ENCODE measurements at places on chromosomes 6 and 20.

DNA sequence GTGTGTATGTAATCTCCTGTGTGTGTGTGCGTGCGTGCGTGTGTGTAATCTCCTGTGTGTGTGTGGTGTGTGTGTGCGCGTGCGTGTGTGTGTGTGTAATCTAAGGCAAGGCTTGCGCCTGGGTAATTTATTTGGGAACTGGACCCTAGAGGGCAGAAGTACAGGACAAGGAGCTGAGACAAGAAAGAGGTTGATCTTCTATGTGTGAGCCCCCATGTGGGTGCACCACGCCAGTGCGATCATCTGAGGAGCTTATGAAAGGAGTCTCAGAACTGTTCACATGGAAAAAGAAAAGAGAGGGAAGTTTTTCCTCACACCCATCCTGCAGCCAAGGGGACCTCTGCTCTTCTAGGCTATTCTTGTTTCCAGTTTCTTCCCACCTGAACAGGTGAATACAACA is 220.1 kb upstream of the GGTLC1 start:
- no peak for DNase-seq

GRCh38 chr20:53789989-53790675 is 196.5 kb upstream of the ZNF217 start:
- no peak for DNase-seq

DNA sequence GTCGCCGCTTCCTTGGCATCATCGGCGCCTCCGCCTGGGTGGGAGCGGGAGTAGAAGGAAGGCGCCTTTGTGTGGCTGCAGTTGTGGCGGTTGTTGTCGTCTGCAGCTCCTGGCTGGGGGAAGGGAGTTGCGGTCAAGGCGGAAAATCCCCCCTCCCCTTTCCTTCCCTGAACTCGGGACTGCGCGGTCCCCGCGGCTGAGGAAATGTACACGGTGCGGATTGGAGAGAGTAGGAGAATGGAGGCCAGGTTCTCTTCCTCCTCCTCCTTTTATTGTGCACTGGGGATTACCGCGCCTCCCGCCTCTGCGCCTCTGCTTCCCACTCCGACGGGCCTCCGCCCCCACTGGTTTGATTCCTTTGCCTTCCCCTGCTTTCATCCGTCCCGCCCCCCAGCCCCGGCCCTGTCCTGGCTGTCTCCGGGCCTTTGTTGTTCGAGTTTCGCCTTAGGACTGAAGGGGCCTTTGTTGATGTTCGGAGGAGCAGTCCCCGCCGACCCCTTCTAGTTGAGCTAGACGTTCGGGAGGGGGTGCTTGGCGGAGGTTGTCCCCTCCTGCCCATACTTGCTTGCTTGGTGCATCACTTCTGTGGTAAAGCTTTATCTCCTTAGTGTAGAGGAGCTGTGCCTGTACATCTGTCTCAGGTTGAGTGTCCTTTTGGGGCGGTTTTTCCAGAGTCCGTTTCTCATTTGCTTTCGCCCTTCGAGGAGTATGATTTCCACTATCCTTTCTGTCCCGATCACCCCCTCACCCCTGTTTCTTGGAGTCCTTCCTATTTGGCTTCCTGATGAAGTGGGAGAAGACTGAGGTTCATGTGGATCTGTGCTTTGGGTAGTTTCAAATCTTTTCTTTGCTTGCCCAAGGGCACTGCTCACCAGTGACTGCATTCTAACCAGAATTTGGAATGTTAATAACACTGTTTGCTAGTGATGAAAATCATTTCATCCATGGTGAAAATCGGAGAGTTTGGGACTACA is 764 bp downstream of the ZNF292 start:
- DNase-seq = peak; percentile 87

GRCh38 chr6:47138046-47138445 is 95.9 kb upstream of the ADGRF1 start:
- DNase-seq = no peak

DNA sequence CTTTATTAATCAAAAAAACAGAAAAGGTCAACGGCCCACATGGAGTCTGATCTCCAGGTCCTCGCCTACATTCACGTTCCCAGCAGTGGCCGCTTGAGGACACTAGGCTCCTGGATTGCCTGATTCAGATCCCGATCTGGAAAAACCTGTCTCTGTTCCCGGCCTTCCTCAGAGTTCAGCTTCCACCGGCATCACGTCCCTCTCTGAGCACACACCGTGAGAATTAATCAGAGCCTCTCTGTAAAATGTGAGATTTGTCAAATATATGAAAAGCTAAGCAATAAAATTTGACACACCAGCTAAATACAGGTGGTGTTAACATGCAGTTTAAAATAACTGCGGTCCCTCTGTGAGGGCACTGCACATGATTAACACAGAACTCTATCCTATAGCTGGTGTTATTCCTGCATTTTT is 122.8 kb upstream of the COL21A1 start:
- no peak for DNase-seq

GRCh38 chr6:11307226-11307625 is 74.8 kb upstream of the NEDD9 start:
- no peak for DNase-seq

- no peak for DNase-seq
Observed at GRCh38 chr6:6538261-6538660, 50.3 kb upstream of the LY86 start.

- peak; percentile 62 for DNase-seq
Observed at GRCh38 chr20:32439132-32439829, 81.2 kb downstream of the ASXL1 start.

GRCh38 chr20:62246872-62247652 is 8.7 kb downstream of the OSBPL2 start:
- DNase-seq = no peak

DNA sequence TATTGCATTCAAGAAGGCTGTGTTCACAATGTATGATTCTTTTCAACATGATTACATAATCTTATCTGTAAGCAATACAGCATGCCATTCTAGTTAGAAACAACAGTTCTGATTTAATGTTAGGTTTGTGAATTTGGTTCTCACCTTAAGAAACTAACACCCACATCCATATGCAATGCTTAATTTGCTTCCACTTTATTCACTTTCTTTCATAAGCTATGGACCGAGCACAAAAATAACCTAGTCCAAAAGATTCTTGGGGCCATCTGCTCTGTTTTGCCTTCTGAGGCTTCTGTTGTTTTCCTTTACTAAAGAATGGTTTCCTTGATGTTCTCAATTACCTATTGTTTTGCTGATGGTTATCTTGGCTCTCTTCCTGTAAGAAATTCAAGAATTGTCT is 258.2 kb downstream of the EYS start:
- no peak for DNase-seq

- peak; percentile 77 for DNase-seq
Observed at GRCh38 chr20:36827541-36828279, 48.2 kb upstream of the TLDC2 start.

- DNase-seq = peak; percentile 83
Observed at GRCh38 chr6:136593748-136594490, 43.7 kb upstream of the MAP7 start.

DNA sequence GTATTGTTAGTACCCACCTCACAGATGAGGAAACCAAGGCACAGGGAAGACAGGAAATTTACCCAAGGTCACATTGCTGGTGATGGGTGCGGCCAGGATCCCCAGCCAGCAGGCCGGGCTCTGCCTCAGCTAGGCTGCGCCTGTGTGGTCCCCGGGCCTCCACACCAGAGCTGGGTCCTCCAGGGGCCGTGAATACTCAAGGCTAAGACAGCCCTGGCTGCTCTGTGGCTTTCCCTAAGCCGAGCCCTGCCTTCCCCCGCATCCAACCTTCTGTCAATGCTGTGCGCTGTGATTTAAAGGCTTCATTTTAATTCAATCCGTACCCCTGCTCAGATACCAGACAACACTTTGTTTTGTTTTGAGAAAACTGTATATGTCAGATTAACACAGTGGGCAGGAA is 246.7 kb downstream of the TTLL2 start:
- no peak for DNase-seq

- no peak for DNase-seq
Observed at GRCh38 chr6:99995916-99996315, 1.9 kb upstream of the MCHR2 start.

DNA sequence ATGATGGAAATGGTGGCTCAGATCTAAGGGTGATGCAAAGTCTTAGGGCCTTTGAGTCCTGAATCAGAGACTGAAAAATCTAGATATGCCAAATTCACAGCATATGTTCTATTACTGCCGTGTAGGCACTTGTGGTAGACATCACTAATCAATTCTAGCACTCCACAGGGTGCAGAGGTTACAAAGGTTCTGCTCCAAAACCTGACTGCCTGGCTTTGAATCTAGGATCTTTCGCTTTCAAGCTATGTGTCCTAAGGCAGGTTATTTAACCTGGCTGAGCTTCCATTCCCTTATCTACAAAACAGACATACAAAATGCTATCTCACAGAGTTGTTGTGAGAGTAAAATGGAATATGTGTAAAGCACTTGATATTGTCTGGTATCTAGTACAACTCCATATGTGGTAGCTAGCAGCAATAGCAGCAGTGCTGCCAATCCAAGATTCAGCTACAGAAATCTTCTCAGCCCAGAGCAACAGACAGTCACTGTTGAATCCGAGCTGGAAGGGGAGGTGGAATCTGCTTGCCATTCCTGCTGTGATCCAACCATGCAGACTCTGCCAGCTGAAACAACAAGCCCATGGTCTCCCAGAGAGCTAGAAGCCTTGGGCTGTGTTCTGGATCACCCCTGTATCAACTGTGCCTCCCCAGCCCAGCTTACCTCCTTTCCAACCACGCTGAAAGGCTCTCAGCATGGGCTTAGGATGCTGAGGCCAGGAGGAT is 206.9 kb downstream of the TFAP2C start:
- no peak for DNase-seq

- no peak for DNase-seq
Observed at GRCh38 chr6:18501663-18502013, 114.5 kb downstream of the RNF144B start.

GRCh38 chr20:25233016-25233772 is 14.7 kb upstream of the PYGB start:
- DNase-seq = no peak

- no peak for DNase-seq
Observed at GRCh38 chr6:162907876-162908481, 180.2 kb downstream of the PACRG start.

- DNase-seq = no peak
Observed at GRCh38 chr6:96934087-96934486, 9.6 kb downstream of the KLHL32 start.

DNA sequence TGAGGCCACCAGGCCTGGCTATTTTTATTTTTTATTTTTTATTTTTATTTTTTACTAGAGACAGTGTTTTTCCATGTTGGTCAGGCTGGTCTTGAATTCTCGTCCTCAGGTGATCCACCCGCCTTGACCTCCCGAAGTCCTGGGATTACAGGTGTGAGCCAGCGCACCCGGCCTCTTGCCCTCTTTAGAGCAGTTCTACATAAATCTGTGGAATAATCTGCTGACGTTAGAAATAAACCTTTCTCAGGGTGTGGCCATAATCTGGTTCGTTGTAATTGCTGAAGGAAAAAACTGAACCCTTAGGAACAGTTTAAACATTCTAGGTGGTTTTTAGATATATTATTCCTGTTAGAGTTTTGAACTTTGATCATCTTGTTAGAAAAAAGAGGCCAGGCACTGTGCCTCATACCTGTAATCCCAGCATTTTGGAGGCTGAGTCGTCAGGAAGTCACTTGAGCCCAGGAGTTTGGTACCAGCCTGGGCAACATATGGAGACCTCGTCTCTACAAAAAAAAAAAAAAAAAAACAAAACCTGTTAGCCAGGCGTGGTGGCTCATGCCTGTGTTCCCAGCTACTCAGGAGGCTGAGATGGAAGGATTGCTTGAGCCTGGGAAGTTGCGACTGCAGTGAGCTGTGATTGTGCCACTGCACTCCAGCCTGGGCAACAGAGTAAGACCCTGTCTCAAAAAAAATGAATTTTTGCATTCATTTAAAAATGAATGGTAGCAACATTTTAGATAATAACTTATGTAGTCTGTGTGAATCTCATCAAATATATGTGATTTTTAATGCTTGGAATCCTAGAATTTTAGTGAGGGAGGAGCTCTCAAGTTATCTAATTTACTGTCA is 24.2 kb downstream of the ASXL1 start:
- DNase-seq = no peak

GRCh38 chr6:158703837-158704822 is 54.3 kb downstream of the SYTL3 start:
- DNase-seq = peak; percentile 95

DNA sequence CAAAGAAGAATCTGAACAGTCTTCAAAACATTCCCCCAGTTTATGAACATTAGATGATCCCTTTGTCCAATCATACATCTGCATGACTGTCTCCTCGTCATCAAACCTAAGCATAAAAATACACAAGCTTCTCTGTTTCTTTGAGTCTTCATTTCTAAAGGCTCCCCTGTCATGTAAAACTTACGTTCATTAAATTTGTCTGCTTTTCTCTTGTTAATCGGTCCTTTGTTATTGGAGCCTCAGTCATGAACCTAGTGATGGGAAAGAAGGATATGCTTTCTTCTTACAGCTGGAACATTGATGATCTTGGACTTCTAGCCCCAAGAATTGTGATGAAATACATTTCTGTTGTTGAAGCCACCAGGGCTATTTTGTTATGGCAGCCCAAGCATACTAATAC is 18.0 kb upstream of the RIPOR2 start:
- DNase-seq = no peak

GRCh38 chr20:3716195-3716834 is 3.9 kb upstream of the SIGLEC1 start:
- peak; percentile 69 for DNase-seq

DNA sequence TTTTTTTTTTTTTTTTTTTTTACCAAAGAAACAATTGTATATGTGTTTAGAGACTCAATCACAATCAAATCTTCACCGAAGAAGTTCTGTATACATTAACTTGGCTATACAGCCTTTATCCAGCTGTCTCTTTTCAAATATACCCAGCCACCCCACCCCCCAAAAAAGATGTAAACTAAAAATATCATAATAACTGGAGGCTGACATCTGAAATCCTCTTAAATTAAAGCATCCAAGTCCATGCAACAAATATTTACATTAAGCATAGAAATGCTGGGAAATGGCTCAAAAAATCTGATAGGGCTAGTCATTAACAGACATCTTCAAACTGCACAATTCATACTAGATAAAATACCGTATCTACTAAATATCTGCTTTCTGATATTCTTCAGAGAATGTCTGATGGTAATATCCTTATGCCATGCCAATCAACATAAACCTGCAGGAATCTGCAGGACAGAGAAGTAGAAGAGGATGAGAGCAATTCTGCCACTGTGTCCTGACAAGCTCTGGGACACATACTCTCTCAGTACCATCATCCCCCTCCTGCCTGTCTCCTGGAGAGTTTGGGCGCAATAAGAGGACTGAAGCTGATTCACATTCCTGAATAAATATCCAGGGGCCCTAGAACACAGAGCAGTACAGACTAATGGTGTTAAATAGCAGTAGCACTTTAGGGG is 152.4 kb downstream of the KIF6 start:
- DNase-seq = no peak

- DNase-seq = no peak
Observed at GRCh38 chr6:104522533-104522932, 337.2 kb downstream of the HACE1 start.

DNA sequence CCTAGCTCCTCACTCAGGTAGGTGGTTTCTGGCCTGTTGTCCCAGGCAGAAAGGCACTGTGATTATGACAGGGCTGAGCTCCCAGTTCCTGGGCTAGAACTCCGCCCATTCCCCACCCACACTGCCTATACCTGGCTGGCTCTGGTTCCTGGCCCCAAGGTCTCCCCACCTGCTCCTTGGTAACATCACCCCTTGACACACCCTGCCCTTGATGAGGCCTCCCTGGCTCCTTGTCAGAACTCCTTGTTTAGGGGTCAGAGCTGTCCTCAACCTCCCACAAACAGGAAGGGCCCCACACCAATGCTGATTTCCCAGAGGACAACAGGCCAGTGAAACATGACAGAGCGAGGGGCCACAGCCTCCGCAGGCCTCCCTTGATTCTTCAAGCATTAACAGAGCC is 15.5 kb upstream of the MYMX start:
- DNase-seq = no peak

- DNase-seq = no peak
Observed at GRCh38 chr6:69732640-69733039, 64.2 kb downstream of the LMBRD1 start.

- DNase-seq = no peak
Observed at GRCh38 chr20:33697129-33697528, 10.9 kb upstream of the E2F1 start.
